ENCODE measurements at places on chromosomes 12 and 14.
A peak's percentile ranks its signal among the peaks of the same experiment; 100 is the strongest.

- DNase-seq: no peak
Observed at GRCh38 chr12:77122236-77122635, 56.9 kb upstream of the E2F7 start.

GRCh38 chr12:111304642-111305071, 64.2 kb downstream of the PHETA1 start:
- DNase-seq: no peak

- DNase-seq: no peak
Observed at GRCh38 chr14:42378274-42378673, 771.6 kb downstream of the LRFN5 start.

GRCh38 chr12:127149226-127149964, 1117.6 kb upstream of the TMEM132C start:
- DNase-seq: no peak

- no peak for DNase-seq
Observed at GRCh38 chr12:10726945-10727344, 3.8 kb upstream of the YBX3 start.

DNA sequence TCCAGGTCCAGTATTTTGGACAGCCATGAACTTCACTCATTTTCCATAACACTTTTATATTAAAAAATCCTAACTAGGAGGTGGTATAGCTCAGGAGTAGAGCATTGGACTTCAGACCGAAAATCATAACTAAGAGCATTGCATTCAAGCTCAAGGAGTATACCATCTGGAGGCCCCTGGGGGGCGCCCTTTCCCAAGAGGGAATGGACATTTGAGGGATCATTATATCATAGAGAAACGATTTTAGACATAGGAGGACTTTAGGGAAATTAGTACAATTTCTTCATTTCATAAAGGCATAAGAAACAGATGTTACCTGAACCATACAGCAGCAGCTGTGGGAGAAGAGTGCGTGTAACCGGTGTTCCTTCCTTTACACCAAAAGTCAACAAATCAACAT, 5.2 kb upstream of the ATG14 start:
- DNase-seq: no peak

DNA sequence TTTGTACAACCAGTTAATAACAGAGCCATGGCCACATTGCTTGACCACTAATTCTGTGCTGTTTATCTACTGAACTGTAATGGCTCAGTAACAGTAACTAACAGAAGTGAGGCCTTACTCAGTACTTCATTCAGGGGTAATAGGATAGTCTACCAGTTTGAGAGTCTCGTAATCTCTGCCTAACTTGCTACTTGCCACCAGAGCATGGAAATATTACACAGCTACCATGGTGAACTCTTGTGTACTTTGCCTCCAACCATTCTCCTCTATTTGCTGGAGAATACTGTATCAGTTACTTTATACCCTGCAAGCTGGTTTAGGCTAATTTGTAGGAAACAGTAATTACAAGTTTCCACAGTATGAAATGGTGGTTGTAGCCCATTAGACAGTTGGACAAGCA, 10.6 kb downstream of the SCFD1 start:
- no peak for DNase-seq

GRCh38 chr12:92185052-92185451, 39.4 kb upstream of the BTG1 start:
- no peak for DNase-seq

- no peak for DNase-seq
Observed at GRCh38 chr14:83568141-83568540, 1961.8 kb upstream of the FLRT2 start.

GRCh38 chr14:68461086-68461485, 331.8 kb downstream of the ZFP36L1 start:
- DNase-seq: no peak

DNA sequence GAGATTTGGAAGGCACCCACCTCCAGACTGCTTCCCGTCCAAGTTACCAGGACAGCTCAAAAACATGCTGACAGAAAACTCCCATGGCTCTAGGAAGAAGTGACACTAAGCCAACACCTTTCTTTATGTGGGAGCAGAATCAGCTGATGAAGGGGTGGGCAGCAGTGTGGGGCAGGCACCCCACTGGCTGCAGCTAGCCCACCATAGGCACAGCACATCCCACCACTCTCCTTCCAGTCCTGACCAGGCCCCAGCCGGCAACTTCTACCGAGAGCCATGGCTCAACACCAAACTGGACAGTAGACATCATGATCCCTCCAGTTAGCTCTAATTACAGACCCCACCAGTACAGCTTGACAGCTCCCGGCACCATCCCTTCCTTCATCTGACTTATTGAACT, 45.0 kb downstream of the SH2B3 start:
- DNase-seq: no peak

DNA sequence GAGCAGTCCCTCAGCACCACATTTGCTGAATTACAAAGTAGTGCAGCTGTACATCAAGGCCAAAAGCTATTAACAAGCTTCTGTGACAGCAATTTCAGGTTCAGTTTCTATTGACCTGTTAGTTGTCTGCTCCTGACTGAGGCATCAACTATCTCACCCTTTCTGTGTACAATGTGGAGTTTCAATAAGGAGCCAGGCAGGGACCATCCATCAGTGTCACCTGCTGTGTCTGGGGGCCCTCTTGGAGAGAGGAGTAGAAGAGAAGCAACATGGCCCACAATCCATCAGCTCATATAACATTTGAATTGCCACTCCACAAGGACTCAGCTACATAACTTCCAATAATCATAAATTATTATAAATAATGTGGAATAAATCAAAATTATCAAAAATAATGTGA, 72.3 kb upstream of the CCDC196 start:
- DNase-seq: no peak

GRCh38 chr12:111045941-111046340, 125.6 kb upstream of the MYL2 start:
- DNase-seq: no peak

GRCh38 chr12:44127966-44128710, 292.3 kb downstream of the TMEM117 start:
- DNase-seq: no peak

GRCh38 chr12:114555451-114555850, 128.5 kb downstream of the TBX3 start:
- peak; percentile 19 for DNase-seq

- no peak for DNase-seq
Observed at GRCh38 chr12:127991485-127991884, 275.5 kb upstream of the TMEM132C start.

DNA sequence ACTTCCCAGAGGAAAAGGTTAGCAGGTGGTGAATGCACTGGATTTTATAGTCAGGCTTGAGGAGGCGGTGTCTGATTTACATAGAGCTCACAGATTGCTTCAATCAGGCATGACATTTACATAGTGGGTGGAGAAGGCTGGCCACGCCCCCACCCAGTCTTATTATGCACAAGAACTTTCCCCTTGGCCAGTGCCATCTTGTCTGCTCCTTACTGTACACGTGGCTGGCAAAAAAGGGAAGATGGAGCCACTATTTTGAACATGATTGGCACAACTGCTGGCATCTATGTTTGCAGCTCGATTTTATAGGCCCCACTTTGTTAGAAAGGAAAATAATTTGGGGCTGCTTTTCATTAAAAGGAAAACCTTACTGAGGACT, 10.9 kb upstream of the LGMN start:
- DNase-seq: no peak

GRCh38 chr12:42213023-42213422, 25.0 kb downstream of the YAF2 start:
- no peak for DNase-seq

- no peak for DNase-seq
Observed at GRCh38 chr12:119157978-119158377, 20.8 kb upstream of the HSPB8 start.

- no peak for DNase-seq
Observed at GRCh38 chr12:51932218-51933076, 19.1 kb upstream of the ACVR1B start.

- DNase-seq: no peak
Observed at GRCh38 chr14:46008348-46008747, 643.2 kb downstream of the RPL10L start.

- no peak for DNase-seq
Observed at GRCh38 chr12:99390707-99391106, 256.8 kb upstream of the GARIN6 start.

DNA sequence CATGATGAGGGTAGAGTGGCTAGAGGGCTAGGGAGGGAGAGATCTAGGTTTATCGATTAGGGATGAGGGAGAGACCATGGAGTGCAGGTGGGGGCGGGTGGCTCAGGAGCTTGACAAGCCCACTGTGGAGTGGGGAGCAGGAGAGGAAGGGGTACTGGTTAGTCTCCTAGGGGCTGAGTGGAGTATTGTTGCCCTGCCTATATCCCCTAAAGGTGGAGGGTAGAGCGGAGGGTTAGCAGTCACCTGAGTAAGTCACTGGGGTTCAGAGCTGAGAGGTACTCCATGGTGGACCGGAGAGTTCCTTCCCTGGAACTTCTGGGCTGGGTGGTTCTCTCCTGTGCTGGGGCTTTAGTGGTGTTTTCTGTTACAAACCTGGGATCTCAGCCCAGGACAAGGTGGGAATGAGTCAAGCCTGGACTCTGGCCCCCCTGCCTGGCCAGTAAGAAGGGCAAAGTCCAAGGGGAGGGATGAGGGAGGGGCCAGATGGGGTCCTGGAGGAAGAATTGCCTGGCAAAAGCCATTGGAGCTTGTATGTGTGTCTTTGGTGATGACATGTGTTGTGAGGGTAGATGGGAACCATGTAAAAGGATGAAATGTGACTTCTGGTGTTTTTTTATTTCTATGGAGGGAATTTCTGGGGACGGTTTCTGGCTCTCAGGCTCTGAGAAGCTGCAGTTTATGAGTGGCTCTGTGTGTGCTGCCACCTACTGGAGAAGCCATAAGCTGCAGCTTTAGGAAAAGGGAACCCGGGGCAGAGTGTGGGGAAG, at the start of gene CIDEB:
TSS of gene CIDEB (minus strand) at position 403 of the 767 bp plus-strand sequence. CDS start at position 284, 119 bp downstream.
- DNase-seq: no peak

DNA sequence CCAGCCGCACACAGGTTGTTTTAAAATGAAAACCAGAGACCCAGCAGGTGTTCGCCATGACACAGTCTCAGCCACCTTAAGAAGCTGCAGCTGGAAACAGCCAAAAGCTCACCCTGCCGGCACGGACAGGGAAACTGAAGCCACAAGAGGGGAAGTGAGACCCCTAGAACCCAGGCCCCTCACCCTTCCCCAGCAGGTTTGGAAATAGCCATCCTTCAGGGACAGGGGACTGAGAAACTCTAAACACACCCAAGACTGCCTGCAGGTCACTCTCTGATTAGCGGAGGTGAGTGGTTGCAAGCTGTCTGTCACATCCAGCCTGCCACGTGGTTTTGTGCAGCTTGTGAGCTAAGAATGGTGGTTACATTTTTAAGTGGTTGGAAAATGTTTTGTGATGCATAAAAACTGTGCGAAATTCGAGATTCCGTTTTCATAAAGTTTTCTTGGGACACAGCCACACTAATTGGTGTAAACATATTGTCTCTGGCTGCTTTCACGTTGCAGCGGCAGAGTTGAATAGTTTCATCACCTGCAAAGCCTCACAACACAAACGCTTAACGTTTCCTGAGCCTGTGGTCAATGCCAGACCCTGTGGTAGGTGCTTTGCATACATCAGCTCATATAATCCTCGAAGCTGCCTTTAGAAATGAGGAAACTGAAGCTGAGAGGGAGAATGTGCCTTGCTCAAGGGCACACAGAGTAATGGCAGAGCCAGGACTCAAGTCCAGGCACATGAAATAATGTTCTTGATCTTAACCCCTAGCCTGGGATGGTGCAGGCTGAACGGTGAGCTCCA, 1.7 kb upstream of the SELPLG start:
- DNase-seq: no peak

DNA sequence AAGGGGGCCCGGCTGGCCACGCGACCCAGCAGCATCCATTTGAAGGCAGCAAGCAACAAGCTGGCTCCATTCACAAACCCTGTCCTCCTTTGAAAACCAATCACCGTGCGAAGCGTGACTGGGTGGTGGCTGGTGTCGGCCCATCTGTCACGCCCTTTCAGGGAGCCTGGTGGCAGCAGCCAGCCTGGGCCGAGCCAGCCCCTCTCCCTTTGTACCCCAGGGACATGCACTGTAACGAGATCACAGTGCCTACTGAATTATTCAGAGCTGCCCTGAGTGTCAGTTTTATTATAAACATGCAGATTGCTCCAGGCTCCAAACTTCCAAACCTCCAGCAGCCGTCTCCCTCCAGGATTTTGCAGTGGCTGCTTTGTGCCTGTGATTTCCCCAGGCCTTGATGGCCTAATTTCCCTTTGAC, 22.3 kb upstream of the CTDSP2 start:
- DNase-seq: no peak

DNA sequence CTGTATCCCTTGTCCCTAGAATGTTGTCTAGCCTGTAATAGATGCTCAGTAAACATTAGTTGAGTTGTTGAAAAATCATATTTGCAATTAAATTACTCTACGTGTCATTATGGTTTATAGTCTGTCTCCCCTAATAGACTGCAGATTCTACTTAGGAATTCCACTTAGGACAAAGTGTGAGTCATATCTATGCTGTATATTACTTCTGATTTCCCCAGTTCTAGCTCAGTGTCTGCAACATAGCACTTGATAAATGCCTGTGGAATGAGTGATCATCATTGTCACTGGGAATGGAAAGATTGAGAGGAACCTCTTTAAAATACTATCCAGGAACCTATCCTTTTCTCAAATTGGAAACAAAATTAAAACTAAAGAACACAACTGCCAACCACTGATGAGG, 99.3 kb downstream of the TBX5 start:
- no peak for DNase-seq

GRCh38 chr14:32396885-32397284, 67.8 kb downstream of the AKAP6 start:
- DNase-seq: no peak

- DNase-seq: no peak
Observed at GRCh38 chr12:131190965-131191364, 237.3 kb downstream of the ADGRD1 start.

GRCh38 chr12:53068811-53069585, 10.2 kb downstream of the SPRYD3 start:
- DNase-seq: no peak
